ENCODE measurements at places on chromosomes 12 and 14. TPM values are rescaled to one million over a fixed set of nuclear protein-coding genes. Genes with fewer than 3 reads are reported as not detected.

The GPR162 gene
- 2.8 TPM for total RNA-seq

The TSHR gene
- total RNA-seq = not detected

The CIPC gene
- 66.0 TPM for total RNA-seq

The GPD1 gene
- total RNA-seq = 14.8 TPM

DNA sequence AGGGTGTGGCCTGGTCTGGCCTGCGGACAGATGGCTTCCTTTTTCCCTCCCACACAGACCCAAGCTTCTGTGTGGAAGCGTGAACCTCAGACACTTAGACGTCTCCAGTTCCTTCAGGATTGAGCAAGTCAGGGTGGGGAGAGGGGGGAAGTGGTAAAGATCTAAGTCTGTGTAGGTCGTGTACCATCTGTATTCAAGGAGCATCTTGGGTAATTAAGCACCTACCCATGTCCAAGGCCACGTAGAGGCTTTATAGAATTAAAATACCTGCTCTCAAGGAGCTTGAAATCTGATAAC, 1.7 kb downstream of the AVIL start:
- no peaks in the 10 kb centered on the region for H3K36me3 ChIP-seq
- H3K4me1 ChIP-seq = peaks cover 48% of the 10 kb centered on the region
- peak; percentile 40 for DNase-seq
- H3K27ac ChIP-seq = peak overlapping the region; percentile 73

- H3K4me1 ChIP-seq = no peaks in the 10 kb centered on the region
- H3K36me3 ChIP-seq = no peaks in the 10 kb centered on the region
- H3K27me3 ChIP-seq = no peaks in the 10 kb centered on the region
- no peak overlapping the region for H3K4me3 ChIP-seq
Observed at GRCh38 chr12:124162151-124163110, 132.5 kb upstream of the RFLNA start.
